ENCODE measurements at places on chromosomes 3 and 15.

- no peak overlapping the region for H3K4me3 ChIP-seq
- no peak for DNase-seq
- no peaks in the 10 kb centered on the region for H3K36me3 ChIP-seq
- no peak overlapping the region for H3K27ac ChIP-seq
- no peaks in the 10 kb centered on the region for H3K4me1 ChIP-seq
- no peaks in the 10 kb centered on the region for H3K27me3 ChIP-seq
Observed at GRCh38 chr3:86785386-86785785, 205.6 kb downstream of the VGLL3 start.

DNA sequence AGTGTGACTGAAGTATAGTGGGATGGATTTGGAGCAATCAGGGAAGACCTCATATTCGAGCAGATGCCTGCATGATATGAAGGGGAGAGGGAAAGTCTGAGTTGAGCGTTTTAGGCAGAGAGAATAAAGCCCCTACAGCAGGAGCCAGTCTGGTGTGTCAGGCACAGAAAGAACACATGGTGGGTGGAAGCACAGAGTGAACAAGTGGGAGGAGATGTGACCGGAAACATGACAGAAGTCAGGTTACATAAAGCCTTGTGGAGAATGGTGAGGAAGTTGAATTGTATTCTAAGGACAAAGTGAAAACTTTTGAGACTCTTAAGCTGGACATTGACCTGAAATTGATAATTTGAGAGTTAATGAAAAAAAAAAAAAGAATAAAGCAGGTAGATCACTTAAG, 541.0 kb downstream of the PLOD2 start:
- DNase-seq: no peak
- no peaks in the 10 kb centered on the region for H3K27me3 ChIP-seq
- no peaks in the 10 kb centered on the region for H3K4me1 ChIP-seq
- no peak overlapping the region for H3K4me3 ChIP-seq

- peak overlapping the region; percentile 47 for H3K27ac ChIP-seq
- DNase-seq: no peak
- H3K4me1 ChIP-seq: peaks cover 54% of the 10 kb centered on the region
- no peaks in the 10 kb centered on the region for H3K36me3 ChIP-seq
- H3K27me3 ChIP-seq: no peaks in the 10 kb centered on the region
Observed at GRCh38 chr3:45654397-45654944, 34.7 kb upstream of the SACM1L start.

DNA sequence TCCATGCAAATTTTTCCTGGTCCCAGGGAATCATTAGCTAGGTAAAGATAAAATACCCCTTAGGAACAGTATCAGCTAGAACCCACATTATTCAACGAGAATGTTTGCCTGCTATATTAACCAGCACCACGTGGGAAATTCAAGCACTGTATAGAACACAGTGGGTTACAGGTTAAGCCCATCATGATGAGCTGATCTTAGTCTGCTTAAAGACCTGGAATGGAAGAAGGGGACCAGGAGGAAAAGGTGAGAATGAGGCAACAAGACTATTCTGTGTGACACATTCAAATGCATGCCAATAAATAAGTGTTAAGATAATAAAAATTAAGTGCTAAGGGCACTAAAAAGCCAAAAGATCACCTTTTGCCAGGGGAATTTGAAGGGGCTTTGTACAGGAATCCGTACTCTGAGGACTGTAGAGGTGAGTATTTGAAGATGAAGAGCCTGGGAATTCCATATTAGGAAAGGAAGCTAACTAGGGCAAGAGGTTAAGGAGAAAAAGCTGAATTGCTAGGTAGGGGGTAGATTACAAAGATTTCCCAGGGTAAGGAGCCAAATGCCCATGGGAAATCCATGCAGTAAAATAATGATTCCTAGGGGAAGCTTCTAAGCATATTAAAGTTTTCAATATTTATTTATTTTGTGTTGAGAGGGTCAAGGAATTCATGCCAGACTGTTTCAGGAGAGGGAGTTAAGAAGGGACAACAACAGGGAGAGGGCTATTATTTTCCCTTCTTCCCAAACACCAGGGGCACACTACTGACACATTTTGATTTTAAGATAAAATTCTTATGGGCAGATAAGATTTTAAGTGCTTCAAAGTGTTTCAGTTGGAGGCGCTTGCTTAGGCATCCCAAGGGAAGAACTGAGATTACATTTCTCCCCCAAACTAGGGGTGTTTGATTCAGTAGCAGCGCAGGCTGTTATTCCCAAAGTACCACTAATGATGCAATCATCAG, 2.3 kb upstream of the MED12L start:
- no peaks in the 10 kb centered on the region for H3K36me3 ChIP-seq
- H3K27me3 ChIP-seq: peaks cover 92% of the 10 kb centered on the region
- H3K4me1 ChIP-seq: peaks cover 27% of the 10 kb centered on the region
- H3K27ac ChIP-seq: no peak overlapping the region
- no peak for DNase-seq
- no peak overlapping the region for H3K4me3 ChIP-seq

GRCh38 chr3:3305841-3306240, 126.3 kb upstream of the CRBN start:
- H3K27ac ChIP-seq: no peak overlapping the region
- DNase-seq: no peak
- peaks cover 6% of the 10 kb centered on the region for H3K27me3 ChIP-seq
- no peak overlapping the region for H3K4me3 ChIP-seq

- H3K4me3 ChIP-seq: no peak overlapping the region
- no peaks in the 10 kb centered on the region for H3K36me3 ChIP-seq
- H3K4me1 ChIP-seq: no peaks in the 10 kb centered on the region
- no peak overlapping the region for H3K27ac ChIP-seq
Observed at GRCh38 chr3:21020681-21021080, 730.3 kb downstream of the ZNF385D start.

DNA sequence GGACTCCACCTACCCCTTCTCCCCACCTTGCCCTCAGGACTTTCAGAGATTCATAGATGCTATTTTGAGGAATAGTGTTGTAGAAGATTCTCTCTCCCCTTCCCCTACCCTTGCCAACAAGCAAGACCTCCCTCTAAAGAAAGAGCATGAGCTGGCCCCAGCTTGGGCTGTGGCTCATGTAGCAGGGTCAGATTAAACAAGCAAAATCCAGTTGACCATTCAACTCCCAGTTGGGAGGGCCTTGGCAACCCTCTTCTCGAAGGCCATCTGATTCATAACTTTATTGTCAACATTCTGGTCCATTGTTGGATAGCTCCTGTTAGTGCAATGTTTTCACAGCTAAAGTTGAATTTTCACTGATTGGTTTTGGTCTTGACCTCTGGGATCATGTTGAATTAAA, 41.1 kb downstream of the TNFAIP8L3 start:
- no peaks in the 10 kb centered on the region for H3K27me3 ChIP-seq
- H3K4me3 ChIP-seq: no peak overlapping the region
- DNase-seq: no peak
- no peak overlapping the region for H3K27ac ChIP-seq

DNA sequence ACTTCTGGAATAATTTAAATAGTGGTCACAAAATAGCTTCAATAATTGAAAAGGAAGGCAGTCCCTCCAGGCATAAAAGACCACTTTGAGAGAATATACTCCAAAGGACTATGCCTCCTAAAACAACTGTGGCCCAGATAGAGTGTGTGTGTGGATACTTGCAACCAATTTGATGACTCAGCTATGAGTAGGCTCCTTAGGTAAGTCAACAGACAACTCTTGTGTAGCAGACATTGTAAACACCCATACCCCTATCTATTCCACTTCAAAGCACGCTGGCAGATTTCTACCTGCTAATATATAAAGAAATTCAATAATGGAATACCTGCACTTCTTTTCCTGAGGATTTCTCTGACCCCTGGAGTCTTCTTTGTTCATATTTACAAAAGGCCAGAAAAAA, 254.5 kb downstream of the NEK10 start:
- DNase-seq: no peak
- no peaks in the 10 kb centered on the region for H3K27me3 ChIP-seq
- no peaks in the 10 kb centered on the region for H3K4me1 ChIP-seq
- no peak overlapping the region for H3K4me3 ChIP-seq
- no peak overlapping the region for H3K27ac ChIP-seq

- H3K27ac ChIP-seq: no peak overlapping the region
- no peak for DNase-seq
- H3K4me1 ChIP-seq: peaks cover 42% of the 10 kb centered on the region
- no peak overlapping the region for H3K4me3 ChIP-seq
- H3K27me3 ChIP-seq: no peaks in the 10 kb centered on the region
Observed at GRCh38 chr15:71080166-71080565, 35.1 kb upstream of the THSD4 start.

GRCh38 chr3:20042331-20042730, 2.1 kb downstream of the KAT2B start:
- H3K4me1 ChIP-seq: peaks cover 85% of the 10 kb centered on the region
- no peak for DNase-seq
- H3K27ac ChIP-seq: peak overlapping the region; percentile 99

- H3K27me3 ChIP-seq: no peaks in the 10 kb centered on the region
- H3K27ac ChIP-seq: no peak overlapping the region
- DNase-seq: no peak
- H3K4me1 ChIP-seq: peaks cover 10% of the 10 kb centered on the region
- H3K36me3 ChIP-seq: no peaks in the 10 kb centered on the region
- no peak overlapping the region for H3K4me3 ChIP-seq
Observed at GRCh38 chr3:159634483-159634882, 354.2 kb upstream of the IL12A start.

GRCh38 chr3:149639093-149639486, 18.7 kb downstream of the WWTR1 start:
- no peaks in the 10 kb centered on the region for H3K27me3 ChIP-seq
- DNase-seq: no peak
- peak overlapping the region; percentile 61 for H3K27ac ChIP-seq
- H3K36me3 ChIP-seq: no peaks in the 10 kb centered on the region
- H3K4me1 ChIP-seq: peaks cover 96% of the 10 kb centered on the region

- H3K27me3 ChIP-seq: no peaks in the 10 kb centered on the region
- no peak overlapping the region for H3K27ac ChIP-seq
- H3K4me1 ChIP-seq: peaks cover 17% of the 10 kb centered on the region
- no peak overlapping the region for H3K4me3 ChIP-seq
- H3K36me3 ChIP-seq: no peaks in the 10 kb centered on the region
Observed at GRCh38 chr15:43954181-43954621, 127.4 kb downstream of the WDR76 start.

DNA sequence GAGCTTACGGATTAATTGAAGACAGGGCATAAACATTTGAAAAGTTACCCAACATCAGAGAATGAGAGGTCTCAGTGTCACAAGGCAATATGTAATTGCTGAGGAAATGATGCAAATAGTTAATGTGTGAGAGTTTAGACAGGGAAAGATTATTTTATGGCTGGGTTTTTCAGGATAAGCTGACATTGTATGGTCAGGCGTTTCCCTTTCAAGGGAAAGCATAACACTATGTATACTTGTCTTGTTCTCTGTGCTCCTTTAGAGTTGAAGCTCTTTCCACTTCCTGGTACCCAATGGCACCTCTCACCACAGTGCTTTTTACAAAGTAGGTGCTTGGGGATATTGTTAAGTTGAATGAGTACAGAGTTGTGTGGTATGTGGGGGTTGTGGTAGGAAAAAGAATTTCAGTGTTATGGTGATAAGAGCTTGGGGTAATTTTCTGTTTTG, 19.9 kb downstream of the IQGAP1 start:
- H3K27ac ChIP-seq: peak overlapping the region; percentile 48
- no peak overlapping the region for H3K4me3 ChIP-seq
- H3K4me1 ChIP-seq: peaks cover 85% of the 10 kb centered on the region
- no peaks in the 10 kb centered on the region for H3K27me3 ChIP-seq

DNA sequence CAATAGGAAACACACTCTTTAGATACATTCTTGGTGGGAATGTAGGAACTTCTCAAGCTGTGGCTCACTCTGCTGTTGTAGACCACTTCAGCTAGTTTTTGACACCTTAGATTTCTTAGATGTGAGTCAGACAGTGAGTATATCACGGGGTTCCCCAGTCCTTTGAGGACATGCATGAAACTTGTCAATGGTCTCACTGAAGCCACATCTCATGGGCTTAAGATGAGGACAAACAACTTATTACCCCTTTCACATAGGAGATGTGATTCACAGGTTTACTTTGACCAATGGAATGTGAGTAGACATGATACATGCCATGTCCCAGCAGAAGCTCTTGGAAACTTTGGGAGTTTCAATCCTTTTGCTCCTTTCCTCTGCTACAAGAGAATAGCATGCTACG, 325.5 kb downstream of the CHST2 start:
- no peak overlapping the region for H3K4me3 ChIP-seq
- no peaks in the 10 kb centered on the region for H3K36me3 ChIP-seq
- no peak for DNase-seq
- H3K27ac ChIP-seq: no peak overlapping the region
- peaks cover 23% of the 10 kb centered on the region for H3K4me1 ChIP-seq

DNA sequence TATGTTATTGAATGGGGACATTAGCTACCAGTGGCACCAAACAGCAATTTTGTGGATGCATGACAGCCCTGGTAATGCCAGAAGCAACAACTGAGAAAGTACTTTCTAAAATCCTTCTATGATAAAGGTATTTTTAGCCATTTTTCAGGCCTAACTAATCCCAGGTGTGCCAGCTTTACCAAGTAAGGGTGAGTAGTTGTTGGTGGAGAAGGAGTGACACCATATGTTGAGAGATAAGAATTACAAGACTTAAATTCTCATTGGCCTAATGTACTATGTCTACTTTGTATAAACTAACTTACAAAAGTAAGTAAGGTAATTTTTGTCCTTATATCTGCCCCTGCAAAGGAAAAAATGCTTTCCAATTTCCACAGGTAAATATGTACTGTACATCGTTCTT, 4.1 kb upstream of the COX17 start:
- H3K27ac ChIP-seq: peak overlapping the region; percentile 41
- no peaks in the 10 kb centered on the region for H3K36me3 ChIP-seq
- H3K27me3 ChIP-seq: no peaks in the 10 kb centered on the region
- no peak for DNase-seq

- peak overlapping the region; percentile 97 for H3K27ac ChIP-seq
- no peak for DNase-seq
Observed at GRCh38 chr3:100402891-100403290, 1.6 kb downstream of the LNP1 start.

GRCh38 chr3:23017801-23018200, 185.3 kb upstream of the UBE2E2 start:
- no peaks in the 10 kb centered on the region for H3K27me3 ChIP-seq
- no peaks in the 10 kb centered on the region for H3K36me3 ChIP-seq
- DNase-seq: no peak
- no peak overlapping the region for H3K27ac ChIP-seq
- no peaks in the 10 kb centered on the region for H3K4me1 ChIP-seq
- no peak overlapping the region for H3K4me3 ChIP-seq

DNA sequence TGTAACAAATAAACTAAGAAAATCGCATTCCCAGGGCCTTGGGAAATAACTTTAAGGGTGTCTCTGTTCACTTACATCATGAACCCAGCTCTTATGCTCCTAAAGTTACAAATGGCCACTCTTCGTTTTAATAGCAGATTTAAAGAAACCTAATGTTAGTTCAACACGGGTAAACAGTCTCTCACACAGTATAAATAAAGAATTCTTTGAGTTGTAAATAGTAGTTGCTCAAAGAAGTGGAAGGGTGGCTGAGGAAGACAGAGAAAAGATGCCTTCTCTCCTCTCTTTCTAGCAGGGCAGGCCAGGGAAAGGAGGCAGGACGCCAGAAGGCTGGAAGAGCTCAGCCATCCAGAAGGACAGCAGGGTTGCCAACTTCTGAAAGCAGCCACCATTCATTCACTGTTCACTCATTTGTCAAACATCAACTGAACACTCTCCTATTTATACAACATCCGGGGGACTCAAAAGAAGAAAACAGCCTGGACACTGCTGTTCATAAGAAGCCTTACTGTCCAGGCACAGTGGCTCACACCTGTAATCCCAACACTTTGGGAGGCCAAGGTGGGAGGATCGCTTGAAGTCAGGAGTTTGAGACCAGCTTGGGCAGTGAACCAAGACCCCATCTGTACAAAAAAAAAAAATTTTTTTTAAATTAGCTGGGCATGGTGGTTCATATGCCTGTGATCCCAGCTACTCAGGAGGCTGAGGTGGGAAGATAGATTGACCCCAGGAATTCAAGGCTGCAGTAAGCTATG, 47.3 kb downstream of the WWTR1 start:
- DNase-seq: peak; percentile 53
- H3K4me3 ChIP-seq: no peak overlapping the region
- peaks cover 6% of the 10 kb centered on the region for H3K36me3 ChIP-seq
- peaks cover 91% of the 10 kb centered on the region for H3K4me1 ChIP-seq
- no peaks in the 10 kb centered on the region for H3K27me3 ChIP-seq
- H3K27ac ChIP-seq: peak overlapping the region; percentile 48

Data from left ventricle myocardium inferior (tissue), 1 donor.